ENCODE measurements at places on chromosomes 16 and 17. TPM values are rescaled to one million over a fixed set of nuclear protein-coding genes. Genes with fewer than 3 reads are reported as not detected.

Gene UBB
- 1,965 TPM for total RNA-seq

Gene HAS3
- total RNA-seq = 0.66 TPM

Gene MXRA7
- total RNA-seq = 158 TPM

Gene SLC38A8
- not detected for total RNA-seq

Gene FOXJ1
- total RNA-seq = not detected

Gene APOH
- not detected for total RNA-seq

Gene ITPRIPL2
- 30.5 TPM for total RNA-seq

Gene CA4
- total RNA-seq = not detected

Gene TBC1D26
- total RNA-seq = not detected

Gene CREBBP
- total RNA-seq = 37.7 TPM

Gene GJD3
- 3.8 TPM for total RNA-seq

Gene CBX2
- total RNA-seq = 1.2 TPM

Gene KRT32
- not detected for total RNA-seq

Gene KRTAP9-2
- total RNA-seq = not detected

Gene KRT33B
- total RNA-seq = not detected

Gene AHSP
- total RNA-seq = not detected

Gene GPR139
- total RNA-seq = not detected

Gene PITPNM3
- 0.44 TPM for total RNA-seq

Gene OR3A3
- not detected for total RNA-seq

Gene TBKBP1
- 17.7 TPM for total RNA-seq

Gene LRRC75A
- 1.2 TPM for total RNA-seq

Gene CTF1
- 6.1 TPM for total RNA-seq

Gene FDXR
- total RNA-seq = 42.2 TPM

Gene ARL5C
- total RNA-seq = not detected

Gene FBXL16
- total RNA-seq = 0.17 TPM

Gene RNF43
- under 0.01 TPM for total RNA-seq

Gene KRTAP2-3
- total RNA-seq = not detected

Gene ABCA10
- total RNA-seq = 4.7 TPM

Gene KRT13
- 0.15 TPM for total RNA-seq

Gene RAD51D
- 16.4 TPM for total RNA-seq

Gene KRT222
- not detected for total RNA-seq

Gene DOC2A
- total RNA-seq = 1.2 TPM

Gene GUCY2D
- not detected for total RNA-seq

Gene EVPL
- total RNA-seq = under 0.01 TPM

Gene TRPV3
- total RNA-seq = 1.0 TPM

Gene ARL4D
- total RNA-seq = 27.0 TPM

Gene TNP2
- not detected for total RNA-seq

Gene TIGD7
- 6.0 TPM for total RNA-seq

Gene KRTAP4-2
- total RNA-seq = not detected

Gene TMEM107
- total RNA-seq = 23.3 TPM

Gene UTS2R
- total RNA-seq = 0.15 TPM

Gene TEX14
- not detected for total RNA-seq

Gene PLXDC1
- total RNA-seq = 11.8 TPM

Gene CASKIN1
- 2.0 TPM for total RNA-seq

Gene MPP3
- total RNA-seq = 10.0 TPM

Gene USP43
- not detected for total RNA-seq

Gene TLCD3B
- not detected for total RNA-seq

Gene CWC25
- total RNA-seq = 10.9 TPM

Gene ADAD2
- not detected for total RNA-seq

Gene FLYWCH1
- total RNA-seq = 77.6 TPM

Gene MFSD6L
- total RNA-seq = not detected

Gene TBX2
- total RNA-seq = 134 TPM

Gene TNK1
- total RNA-seq = 0.73 TPM

Gene SLC6A2
- total RNA-seq = not detected

Gene IGF2BP1
- 3.3 TPM for total RNA-seq

Measured in smooth muscle cell of trachea (primary cell).